Cardiac muscle cell (in vitro differentiated cells and primary cell): ENCODE measurements at places on chromosomes 6 and 20. TPM values are rescaled to one million over a fixed set of nuclear protein-coding genes. Genes with fewer than 3 reads are reported as not detected.

- H3K4me1 ChIP-seq, result peaks cover 7% of the 10 kb centered on the region
- H3K27me3 ChIP-seq, result no peaks in the 10 kb centered on the region
- H3K4me3 ChIP-seq, result no peak overlapping the region
Observed at GRCh38 chr6:47335466-47335865, 25.8 kb upstream of the TNFRSF21 start.

The PRICKLE4 gene
- 1.9 and 22.5 TPM in 2 replicates for total RNA-seq

GRCh38 chr6:20708367-20709124 is 174.3 kb downstream of the CDKAL1 start:
- H3K36me3 ChIP-seq, result no peaks in the 10 kb centered on the region
- no peak for DNase-seq
- no peak overlapping the region for H3K4me3 ChIP-seq
- H3K27ac ChIP-seq, result no peak overlapping the region

- no peaks in the 10 kb centered on the region for H3K36me3 ChIP-seq
- H3K27ac ChIP-seq, result no peak overlapping the region
- H3K4me3 ChIP-seq, result no peak overlapping the region
- H3K4me1 ChIP-seq, result peaks cover 18% of the 10 kb centered on the region
- no peak for DNase-seq
Observed at GRCh38 chr20:924639-925038, 8.5 kb upstream of the ANGPT4 start.
